ENCODE measurements at places on chromosomes 11 and 22.
A peak's percentile ranks its signal among the peaks of the same experiment; 100 is the strongest.

GRCh38 chr11:86637988-86638387, 34.4 kb downstream of the ME3 start:
- DNase-seq = no peak

- no peak for DNase-seq
Measured at GRCh38 chr11:20013346-20014066, 146.8 kb downstream of the DBX1 start.

DNA sequence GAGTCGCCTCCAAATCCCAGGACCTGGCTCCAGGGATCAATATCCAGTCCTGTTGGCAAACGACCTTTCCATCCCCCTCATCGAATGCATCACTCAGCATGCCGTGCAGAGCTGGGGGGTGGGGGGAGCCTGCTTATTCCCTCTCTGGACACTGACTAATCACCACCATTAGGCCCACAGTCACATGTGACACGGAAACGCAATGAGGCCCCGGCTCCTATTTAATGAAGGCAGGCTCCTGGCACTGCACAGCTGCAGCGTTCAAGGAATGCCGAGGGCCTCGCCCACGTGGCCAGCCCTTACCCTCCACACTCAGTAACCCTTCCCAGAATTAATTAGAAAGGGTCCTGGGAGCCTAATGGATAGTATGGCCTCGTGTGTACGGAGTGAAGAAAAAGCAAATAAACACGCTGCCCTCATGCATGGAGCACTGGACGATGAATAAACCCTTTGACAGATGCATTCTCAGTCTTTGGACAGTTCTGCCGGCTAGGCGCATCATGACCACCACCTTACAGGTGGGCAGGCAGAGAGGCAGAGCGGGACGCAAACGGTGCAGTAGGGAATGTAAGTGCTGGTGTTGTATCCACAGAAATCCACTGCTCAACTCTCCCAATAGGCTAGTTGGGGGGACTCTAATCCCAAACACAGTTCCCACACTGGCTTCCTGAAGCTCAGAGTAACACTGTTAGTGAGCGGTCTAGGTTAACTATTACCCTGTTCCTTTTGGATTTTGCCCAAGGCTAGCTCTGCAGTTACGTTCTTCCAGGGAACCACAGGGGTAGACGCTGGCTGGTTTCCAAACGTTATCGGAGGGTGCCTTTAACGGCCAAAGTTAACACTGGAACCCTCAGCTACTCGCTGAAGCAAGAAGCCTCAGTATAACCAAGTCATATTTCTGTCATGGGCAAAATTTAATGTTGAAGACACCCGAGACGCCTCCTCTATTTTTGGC, 490.1 kb downstream of the OPCML start:
- no peak for DNase-seq

DNA sequence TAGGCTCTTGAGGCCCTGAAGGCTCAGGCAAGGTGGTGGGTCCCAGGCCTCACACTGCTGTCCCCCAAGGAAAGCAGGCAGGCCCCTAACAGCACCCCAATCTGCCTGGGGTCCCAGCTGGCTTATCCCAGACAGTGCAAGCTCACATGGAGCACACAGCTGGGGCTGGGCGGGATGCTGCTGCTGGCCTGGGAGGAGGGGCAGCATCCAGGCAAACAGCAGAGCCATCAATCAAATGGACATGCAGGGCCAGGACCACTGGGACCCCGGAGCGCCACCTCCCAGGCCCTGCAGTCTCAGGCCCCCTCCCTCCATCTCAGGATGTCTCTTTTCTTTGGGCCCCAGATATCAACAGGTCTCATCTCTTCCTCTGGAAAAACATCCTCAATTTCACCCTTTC, 140.3 kb downstream of the BRD1 start:
- DNase-seq = peak; percentile 48

DNA sequence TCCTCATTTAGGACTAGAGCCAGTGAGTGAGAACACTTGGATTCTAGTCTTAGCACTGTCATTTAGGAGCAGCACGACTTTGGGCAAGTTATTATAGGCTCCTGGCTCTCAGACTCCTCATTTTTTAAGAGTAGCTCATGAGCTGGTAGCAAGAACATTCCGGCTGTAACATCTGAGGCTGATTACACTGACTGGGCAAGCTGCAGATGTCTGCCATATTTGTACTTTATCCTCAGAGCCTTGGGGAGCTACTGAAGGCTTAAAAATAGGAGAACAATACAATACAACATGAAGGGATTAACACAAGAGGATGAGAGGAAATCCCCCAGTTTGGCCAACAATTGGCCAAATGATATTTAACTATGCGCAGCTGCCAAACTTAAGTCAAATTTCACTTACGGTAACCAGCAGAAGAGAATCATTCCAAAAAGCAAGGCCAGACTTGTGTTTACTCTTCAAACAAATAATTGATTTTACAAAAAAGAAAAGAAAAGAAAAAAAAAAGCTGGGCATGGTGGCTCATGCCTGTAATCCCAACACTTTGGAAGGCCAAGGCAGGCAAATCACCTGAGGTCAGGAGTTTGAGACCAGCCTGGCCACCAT, 113.1 kb upstream of the ARHGAP42 start:
- DNase-seq = no peak

DNA sequence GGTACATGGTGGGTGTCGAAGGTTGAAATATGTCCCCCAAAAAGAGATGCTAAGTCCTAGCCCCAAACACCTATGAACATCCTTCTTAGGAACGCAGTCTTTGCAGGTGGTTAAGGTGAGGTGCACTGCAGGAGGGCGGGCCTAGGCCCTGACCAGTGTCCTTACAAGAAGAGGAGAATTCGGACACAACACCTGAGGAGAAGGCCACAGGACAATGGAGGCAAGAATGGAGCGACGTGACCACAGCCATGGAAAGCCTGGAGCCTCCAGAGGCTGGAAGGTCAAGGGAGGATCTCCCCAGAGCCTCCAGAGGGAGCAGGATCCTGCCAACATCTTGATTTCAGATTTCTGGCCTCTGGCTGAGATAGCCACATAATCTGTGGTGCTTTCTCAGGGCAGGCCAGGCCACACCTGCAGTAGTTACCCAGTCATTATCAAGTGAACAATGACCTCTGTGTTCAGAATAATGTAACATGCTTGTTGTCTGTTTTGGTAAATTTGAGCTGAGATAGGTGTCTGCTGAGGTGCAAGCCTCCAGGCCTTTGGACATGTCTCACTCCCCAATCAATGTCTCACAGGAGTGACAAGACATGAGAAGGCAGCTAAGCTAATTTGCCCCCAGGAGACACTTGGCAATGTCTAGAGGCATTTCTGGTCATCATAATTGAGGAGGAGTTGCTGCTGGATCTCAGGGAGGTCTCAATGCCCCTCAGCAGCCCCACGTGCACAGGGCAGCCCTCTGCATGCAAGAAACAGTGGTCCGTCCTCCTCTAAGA, 498.9 kb downstream of the BRD1 start:
- peak; percentile 41 for DNase-seq

- peak; percentile 76 for DNase-seq
Measured at GRCh38 chr11:293852-294661, 5.1 kb downstream of the PGGHG start.

GRCh38 chr11:125871391-125872137, 15.9 kb upstream of the HYLS1 start:
- DNase-seq = no peak
